ENCODE measurements at places on chromosomes 6 and 20. TPM values are rescaled to one million over a fixed set of nuclear protein-coding genes. Genes with fewer than 3 reads are reported as not detected.

FAM217B gene
- total RNA-seq: 2.9 TPM

GPR6 gene
- total RNA-seq: not detected

ADGRB3 gene
- not detected for total RNA-seq

WTAP gene
- total RNA-seq: 79.5 TPM

VSX1 gene
- not detected for total RNA-seq
